ENCODE measurements at places on chromosomes 11 and 22. TPM values are rescaled to one million over a fixed set of nuclear protein-coding genes. Genes with fewer than 3 reads are reported as not detected.

DDI1 gene
- total RNA-seq = not detected

SLC29A2 gene
- total RNA-seq = 0.65 TPM

CD248 gene
- 0.19 TPM for total RNA-seq

NCAM1 gene
- total RNA-seq = 1.6 TPM

DCUN1D5 gene
- total RNA-seq = 80.5 TPM

OR6A2 gene
- total RNA-seq = 0.38 TPM

LBHD1 gene
- 4.2 TPM for total RNA-seq

ME3 gene
- 58.2 TPM for total RNA-seq

POLD3 gene
- 11.1 TPM for total RNA-seq

OR8D4 gene
- total RNA-seq = not detected

FOLH1 gene
- 0.33 TPM for total RNA-seq

CRELD2 gene
- total RNA-seq = 36.6 TPM

CALCA gene
- not detected for total RNA-seq

UPK3A gene
- not detected for total RNA-seq

KIRREL3 gene
- not detected for total RNA-seq

HTR3B gene
- not detected for total RNA-seq

HTR3A gene
- not detected for total RNA-seq

MMP13 gene
- not detected for total RNA-seq

CCDC15 gene
- total RNA-seq = 1.6 TPM

BTG4 gene
- total RNA-seq = not detected

TRIM48 gene
- total RNA-seq = not detected

APOBEC3B gene
- 2.9 TPM for total RNA-seq

SMIM35 gene
- total RNA-seq = not detected

C11orf86 gene
- total RNA-seq = not detected

BDNF gene
- total RNA-seq = 3.9 TPM

WT1 gene
- not detected for total RNA-seq

RASGRP2 gene
- 1.1 TPM for total RNA-seq

SCN4B gene
- under 0.01 TPM for total RNA-seq

VSTM5 gene
- total RNA-seq = 0.19 TPM

CASTOR1 gene
- 10.8 TPM for total RNA-seq

Data from vein endothelial cell (primary cell).